Breast epithelium (tissue), 4 donors: ENCODE measurements at places on chromosomes 4 and X.

- DNase-seq, result no peak
These were observed 42.6 kb upstream of the PARM1 start for GRCh38 chr4:74890341-74890740.

DNA sequence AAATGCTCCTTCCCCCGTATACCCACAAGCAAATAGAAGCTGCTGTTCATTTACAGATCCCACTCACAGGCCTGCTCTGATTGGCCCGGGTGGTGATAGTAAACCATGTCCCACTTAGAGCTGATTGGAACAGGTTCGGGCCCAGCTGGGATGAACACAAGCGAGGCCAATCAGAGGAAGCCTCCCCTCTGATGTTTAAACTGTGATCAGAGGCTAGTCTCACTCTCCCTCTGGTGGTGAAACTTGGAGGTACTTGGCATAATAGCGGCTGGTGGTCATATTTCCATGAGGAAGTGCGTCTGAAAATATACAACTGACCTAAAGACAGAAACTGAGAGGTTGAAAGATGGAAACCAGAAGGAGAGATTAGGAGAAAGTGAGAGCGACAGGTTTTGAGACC lies 51.5 kb upstream of the TRPC3 start:
- DNase-seq, result no peak

- DNase-seq, result no peak
These were observed 21.6 kb upstream of the MAPK10 start for GRCh38 chr4:86381431-86381830.

DNA sequence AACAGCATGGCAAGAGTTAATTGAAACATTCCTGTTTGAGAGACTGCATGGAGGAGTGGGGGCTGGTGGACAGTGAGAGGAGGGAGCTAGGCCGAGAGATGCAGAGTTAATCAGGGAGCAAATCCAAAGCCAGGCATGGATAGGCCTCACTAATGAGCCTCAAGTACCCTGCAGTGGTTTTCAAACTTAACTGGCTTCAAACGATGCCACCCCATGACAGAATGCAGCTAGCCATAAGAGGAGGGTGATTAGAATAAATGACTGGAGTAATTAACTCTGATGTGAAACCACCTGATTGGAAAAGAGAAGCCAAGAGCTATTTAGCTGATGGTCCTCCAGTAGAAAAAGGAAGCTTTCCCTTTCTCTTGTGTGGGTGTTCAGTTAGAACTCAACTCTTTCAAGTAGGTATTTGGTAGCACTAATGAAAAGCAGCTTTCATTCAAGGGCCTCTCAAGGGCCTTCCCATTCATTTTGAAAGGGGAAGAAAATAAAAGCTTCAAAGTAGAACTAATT lies 215.4 kb upstream of the MAB21L2 start:
- no peak for DNase-seq

- DNase-seq, result no peak
These were observed 501 bp downstream of the ZNF518B start for GRCh38 chr4:10456595-10457254.

DNA sequence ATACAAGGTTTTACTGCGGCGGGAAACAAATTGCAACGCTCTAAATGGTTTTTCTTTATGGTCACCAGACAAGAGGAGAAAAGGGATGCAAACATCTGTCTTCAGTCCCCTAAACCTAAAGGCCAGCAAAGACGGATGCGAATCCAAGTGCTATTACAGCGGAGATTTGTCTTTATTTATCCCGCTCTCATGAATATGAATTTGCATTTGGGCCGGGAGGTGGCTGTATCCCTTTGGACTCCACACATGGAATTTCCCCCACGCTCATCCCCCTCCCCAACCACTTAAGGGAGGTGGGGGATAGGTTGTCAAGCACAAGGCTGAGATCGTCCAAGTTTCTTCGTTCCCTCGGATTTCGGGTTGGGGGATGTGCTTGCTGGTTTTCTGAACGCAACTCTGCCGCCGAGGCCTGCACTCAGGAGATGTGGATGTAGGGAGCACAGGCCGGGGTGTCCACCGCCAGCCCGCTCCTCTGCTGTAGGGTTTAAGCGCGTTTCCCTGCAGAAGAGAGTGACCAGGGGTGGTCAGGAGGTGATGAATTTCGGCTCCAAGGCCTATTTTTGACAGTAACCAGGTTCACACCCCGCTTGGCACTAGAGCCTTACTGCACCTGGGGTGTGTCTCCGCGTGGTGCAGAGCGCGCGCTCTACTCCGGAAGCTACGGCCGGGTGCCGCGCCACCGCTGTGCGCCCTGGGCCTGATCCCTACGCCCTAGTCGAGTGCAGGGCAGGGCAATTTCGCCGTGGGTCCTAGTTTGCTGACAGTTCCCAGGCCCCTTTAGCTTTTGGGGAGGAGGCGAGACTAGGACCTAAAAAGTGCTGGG lies 2.3 kb upstream of the PHOX2B start:
- DNase-seq, result no peak

DNA sequence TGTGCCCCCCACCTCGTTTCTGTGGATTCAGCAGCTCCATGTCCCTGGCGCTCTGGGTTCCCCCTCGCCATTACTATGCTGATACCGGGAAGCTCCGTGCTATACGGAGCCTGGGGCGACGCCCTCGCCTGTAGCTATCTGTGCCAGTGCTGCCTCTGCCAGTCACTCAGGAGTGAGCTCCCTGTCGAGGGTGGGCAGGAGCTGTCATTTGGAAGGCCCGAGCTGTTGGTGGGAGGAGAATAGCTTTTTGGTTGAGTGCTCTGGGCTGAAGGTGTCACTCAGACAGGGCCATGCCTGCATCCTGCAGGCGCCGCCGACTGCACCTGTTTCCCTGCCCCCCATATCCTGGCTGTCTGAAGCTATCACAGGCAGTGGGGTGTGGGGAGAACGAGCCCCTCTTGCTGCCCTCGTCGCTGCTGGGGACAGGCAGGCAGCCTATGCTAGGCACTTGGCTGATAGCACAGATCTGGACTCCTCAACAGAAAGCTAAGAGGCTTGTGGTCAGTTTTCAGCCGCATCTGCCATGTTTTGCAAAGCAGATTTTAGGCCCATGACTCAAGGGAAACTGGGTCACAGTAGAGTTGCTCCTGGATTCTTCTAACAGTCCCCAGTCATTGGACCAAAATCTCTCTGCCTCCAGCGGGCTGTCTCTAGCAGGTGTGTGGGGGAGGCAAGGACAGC lies 31.8 kb downstream of the CPLX1 start:
- no peak for DNase-seq

DNA sequence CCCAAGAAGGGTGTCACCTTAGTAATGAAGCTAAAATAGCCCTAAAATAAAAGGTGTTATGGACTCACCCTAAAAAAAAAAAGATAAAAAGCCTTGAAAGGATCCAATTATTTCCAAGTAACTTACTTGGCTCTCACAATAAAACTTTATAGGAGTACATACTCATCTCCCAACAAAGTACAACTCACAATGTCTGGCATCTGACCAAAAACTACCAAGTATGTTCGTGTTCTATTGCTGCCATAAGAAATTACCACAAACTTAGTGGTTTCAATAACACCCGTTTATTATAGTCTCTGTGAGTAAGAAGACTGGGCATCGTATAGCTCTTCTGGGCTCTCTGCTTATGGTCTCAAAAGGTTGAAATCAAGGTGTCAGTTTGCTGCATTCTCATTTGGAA lies 51.0 kb downstream of the BEX1 start:
- DNase-seq, result no peak

GRCh38 chr4:41359422-41359775 lies 102.7 kb downstream of the UCHL1 start:
- DNase-seq, result no peak

DNA sequence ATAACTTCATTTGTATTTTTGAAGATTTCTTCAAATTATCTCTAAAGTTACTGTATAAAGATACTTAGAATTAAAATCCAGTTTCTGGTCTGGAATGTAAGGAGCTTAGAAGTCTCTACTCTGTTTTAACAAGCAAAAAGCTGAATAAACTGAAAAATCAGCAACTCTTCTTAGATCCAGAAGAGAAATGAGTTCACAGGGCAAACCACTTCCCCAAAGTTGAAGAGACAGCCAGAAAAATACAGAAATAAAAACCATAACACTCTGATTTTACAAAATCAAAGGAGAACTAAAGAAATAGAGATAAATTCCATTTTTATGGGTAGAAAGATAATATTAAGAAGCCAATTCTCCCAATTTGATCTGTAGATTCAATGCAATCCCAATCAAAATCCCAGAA lies 1166.8 kb downstream of the ADGRL3 start:
- DNase-seq, result no peak

DNA sequence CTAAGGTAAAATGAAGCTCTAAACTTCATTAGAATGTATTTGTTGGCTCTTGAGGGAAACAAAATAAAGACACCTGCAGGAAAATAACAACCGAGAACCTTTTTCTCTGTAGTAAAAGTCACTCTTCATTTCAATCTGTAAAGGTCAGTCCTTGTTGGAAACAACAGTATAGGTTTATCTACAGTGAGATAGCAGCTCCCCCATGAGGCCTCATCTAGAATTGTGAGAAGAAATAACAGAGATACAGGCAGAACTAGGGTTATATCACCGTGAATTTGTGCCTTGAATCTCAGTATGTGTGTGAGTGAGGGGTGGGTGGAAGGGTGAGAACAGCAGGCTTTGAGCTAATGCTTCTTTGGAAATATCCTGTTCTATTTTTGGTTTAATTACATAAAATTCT lies 107.8 kb upstream of the FMR1 start:
- no peak for DNase-seq

GRCh38 chr4:17670423-17670822 lies 56.0 kb downstream of the MED28 start:
- no peak for DNase-seq

DNA sequence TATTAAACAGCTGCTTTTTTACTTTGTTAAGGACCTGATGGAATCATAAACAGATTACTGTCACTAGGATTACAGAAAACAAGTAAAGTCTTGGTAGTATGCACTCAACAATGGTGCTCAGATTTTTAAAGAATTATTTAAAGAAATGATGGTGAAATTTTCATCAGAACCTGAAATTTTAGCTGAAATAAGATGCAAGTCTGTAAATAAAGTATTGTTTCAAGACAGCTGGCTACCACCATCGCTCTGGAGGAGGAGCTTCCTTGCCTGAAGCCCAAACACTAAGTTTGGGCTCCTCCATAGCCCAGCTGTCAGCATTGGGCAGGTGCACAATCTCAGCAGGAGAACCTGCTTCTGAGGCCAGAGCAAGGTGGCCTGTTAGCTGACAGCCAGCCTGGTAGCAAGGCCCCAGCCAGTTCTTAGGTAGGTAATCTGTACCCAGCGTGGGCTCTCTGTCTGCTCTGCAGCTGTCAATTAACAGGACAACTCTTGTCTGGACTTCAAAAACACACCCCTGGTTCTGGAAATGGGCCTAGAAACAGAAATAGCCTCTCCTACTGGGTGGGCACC lies 4.6 kb downstream of the GAB1 start:
- DNase-seq, result no peak

DNA sequence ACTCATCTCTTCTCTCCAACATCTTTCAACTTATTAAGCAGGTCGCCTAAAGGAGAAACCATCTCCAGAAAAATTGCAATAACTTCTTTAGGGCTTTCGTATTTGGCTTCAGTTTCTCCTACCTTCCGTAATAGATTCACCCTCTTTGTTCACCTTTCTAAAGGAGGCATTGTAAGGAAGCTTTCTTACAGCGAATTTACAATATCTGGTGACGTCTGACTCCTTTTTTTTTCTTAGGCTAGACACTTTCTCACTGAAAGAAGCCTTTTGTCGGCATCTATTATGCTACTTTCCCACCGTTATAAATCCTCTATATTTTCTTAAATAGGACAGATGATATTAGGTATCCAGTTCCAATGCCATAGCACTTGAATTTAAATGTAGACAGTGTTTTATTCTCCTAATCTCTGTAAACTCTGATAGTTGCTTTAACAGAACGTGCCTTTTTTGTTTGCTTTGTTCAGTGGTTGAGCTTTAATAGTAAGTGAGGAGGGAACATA lies 302.4 kb downstream of the IL1RAPL1 start:
- DNase-seq, result no peak

- no peak for DNase-seq
These were observed 743.3 kb upstream of the SLIT2 start for GRCh38 chr4:19508442-19508841.

- no peak for DNase-seq
These were observed 230.1 kb upstream of the FAT1 start for GRCh38 chr4:186953599-186954260.

- DNase-seq, result peak; percentile 62
These were observed at the start of gene ANXA3 for GRCh38 chr4:78551420-78552351. Gene ANXA3, plus strand, starts transcription at chr4:78551770. Its CDS starts 2,704 bp downstream, at chr4:78554474.

DNA sequence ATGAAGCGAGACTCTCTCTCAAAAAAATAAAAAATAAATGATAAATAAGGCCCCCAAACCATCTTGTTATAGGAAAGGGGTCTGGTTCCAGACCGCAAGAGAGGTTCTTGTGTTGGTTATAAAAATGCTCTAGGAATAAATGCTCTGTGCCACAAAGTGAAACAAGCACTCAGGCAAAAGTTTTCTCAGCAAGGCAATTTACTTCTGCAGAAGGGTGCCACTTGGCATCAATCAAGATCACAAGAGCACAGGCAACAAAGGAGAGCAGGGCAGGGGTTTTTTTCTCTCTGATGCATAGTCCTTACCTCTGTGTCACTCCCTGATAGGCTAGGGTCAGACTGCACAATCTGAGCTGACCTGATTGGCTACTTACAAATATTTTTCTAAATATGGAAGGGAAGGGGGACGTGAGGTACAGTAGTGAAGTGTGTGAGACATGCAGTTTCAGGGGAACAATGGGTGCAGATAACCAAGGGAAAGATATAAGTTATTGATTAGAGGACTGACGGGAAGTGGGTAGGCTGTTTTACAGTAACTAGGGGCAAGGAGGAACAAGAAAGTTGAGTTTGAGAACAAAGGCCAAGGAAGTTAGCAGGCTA lies 29.8 kb upstream of the FUNDC1 start:
- no peak for DNase-seq

DNA sequence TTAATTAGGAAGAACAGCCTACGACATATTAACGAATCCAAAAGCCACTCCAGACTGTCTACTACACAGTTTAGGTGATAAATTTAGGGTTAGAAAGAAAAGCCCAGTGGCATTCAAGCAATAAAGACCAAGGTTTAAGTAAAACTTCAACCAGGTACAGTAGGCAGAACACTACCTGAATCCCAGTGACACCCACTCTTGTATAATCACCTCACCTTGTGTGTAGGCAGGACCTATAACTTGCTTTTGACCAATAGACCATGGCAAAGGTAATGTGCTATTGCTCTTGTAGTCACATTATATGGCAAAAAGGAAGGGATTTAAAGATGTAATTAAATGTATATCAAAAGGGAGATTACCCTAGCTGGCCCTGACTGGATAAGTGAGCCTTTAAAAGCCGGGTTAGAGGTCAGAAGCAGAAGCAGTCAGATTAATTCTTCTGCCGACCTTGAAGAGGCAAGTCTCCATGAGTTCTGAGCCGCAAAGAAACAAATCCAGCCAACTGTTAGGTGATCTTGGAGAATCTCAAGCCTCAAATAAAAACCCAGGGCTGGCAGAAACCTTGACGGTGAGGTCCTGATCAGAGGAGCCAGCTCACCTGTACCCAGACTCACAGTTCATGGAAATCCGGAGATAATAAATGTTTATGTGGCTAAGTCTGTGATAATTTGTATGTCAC lies 8.8 kb downstream of the FSTL5 start:
- DNase-seq, result no peak

DNA sequence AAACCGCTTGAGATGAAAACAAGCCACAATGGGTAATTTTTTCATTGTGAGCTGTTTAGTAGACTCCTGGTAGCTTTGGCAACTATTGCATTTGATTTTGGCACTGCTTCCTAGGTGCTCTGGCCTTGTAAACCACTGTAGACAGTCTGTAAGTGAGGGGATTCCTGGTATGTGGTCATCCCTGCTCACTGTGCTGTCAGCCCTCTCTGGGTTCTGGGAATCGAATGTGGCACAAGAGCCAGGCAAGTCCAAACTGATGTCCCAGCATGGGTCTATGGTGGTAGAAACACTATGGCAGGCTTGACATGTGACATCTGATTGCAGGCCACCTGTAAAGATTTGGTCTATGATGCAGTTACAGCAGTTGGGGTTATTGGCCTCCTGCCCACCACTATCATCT lies 2.5 kb downstream of the USP51 start:
- no peak for DNase-seq
